Stimulated activated CD8-positive, alpha-beta memory T cell treated with anti-CD3 and anti-CD28 coated beads, Interleukin-12 subunit alpha, Interleukin-12 subunit beta, amount 100 ng/mL, for 4 hours (primary cell): ENCODE measurements at places on chromosomes 5 and 9.

DNA sequence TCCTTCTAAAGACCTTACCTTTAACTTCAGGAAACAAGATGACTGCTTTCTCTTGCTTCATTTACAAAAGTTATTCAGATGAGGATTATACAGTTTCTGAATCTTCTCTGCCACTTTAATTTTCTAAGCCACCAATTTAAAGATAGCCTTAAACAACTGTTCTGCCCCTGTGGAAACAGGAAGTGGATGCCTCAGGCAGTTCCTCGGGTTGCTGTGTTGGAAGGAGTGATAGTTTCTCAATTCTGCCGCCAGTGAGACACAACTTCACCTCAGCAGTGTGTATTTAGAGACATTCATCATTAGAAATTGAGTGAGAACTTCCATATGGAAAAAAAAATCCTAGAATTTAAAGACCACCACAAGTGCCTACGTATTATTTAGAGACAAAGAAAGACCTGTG lies 475.1 kb upstream of the WWC1 start:
- DNase-seq, result no peak

DNA sequence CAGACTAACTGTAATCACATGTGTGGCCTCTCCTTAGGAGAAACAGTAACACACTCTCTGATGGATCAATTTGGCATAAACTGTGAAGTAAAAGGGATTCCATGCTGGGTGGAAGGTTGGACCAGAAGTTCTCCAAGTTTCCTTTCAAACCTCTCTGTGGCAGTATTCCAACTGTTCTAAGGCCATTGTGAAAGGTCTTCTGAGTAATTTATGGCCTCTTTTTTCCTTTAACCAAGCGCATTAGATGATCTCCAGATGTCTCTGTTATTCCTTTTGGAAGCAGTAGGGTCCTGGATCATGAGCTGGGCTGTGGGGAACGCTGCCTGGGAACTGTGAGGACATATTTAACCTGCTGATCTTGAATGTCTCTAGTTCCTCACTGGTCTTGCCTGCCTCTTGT lies 80.6 kb upstream of the IL6ST start:
- DNase-seq, result no peak

GRCh38 chr5:44713446-44713845 lies 95.3 kb upstream of the MRPS30 start:
- no peak for DNase-seq

- no peak for DNase-seq
Observed at GRCh38 chr5:161376034-161376433, 170.5 kb downstream of the GABRB2 start.

DNA sequence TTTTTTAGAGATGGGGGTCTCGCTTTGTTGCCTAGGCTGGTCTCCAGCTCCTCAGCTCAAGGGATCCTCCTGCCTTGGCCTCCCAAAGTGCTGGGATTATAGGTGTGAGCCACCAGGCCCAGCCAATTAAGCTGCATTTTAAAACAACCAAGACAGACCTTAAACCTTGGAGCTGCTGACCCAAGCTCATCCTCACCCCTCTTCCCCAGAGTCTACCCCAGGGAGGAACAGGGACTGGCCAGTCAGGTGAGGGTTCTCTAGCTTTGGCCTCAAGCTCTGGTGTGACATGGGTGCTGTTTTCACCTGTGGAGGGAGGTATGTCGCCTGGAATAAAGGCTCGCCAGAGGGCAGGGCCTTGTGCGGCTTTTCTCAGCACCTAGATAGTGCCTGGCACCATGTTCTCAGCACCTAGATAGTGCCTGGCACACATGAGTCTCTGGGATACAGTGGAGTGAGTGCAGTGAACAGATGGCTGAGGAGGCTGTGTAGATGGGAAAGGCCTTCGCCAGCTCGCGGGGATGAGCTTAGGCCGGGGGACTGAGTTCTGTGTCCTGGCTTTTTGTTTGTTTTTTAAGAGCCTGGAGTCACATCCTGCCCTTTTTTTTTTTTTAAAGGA lies 7.4 kb downstream of the CDK9 start:
- no peak for DNase-seq

DNA sequence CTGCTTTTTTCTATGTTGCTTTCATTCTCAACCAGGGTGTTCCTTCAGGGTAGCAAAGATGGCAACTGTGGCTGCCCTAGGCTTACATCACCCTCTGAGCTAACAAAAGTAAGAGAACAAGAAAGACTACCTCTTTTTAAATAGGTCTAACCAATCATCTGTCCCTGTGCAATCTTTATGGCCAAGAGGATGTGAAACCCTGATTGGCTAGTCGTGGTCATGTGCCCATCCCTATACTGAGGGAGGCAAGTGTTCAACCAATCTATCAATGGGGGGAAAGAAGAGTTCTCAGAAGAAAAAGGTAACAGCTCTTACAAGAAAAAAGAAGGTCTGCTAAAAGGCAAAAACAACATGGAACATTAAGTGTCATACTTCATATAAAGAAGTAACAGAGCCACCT lies 11.7 kb upstream of the SNCAIP start:
- no peak for DNase-seq

- DNase-seq, result no peak
Observed at GRCh38 chr9:20732118-20732517, 48.1 kb downstream of the FOCAD start.

DNA sequence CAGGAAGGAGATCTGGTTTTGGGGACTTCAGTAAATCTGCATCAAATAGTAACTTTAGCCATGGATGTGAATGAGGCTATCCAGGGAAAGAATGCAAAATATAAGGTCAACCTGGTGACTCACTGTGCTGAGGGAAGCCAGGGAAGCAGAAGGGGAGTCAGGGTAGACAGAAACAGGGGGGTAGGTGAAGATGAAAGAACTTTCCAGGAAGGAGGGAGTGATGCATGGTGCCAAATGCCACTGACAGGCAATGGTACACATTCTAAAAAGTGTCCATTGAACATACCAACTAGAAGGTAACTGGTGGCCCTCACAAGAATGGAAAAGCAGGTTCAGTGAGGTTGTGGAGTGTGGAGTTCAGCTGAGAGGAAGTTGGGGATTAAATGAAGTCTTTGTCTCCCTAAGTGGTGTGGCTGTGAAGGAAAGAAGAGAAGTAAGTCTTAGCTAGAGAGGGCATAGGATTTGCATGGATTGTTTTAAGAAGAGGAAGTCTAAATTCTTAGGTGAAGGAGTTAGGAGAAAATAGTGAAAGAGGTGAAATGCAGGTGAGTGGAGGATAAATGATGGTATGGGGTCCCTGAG lies 35.5 kb downstream of the PALM2AKAP2 start:
- no peak for DNase-seq

- DNase-seq, result no peak
Observed at GRCh38 chr5:1800472-1801221, 560 bp upstream of the NDUFS6 start.

DNA sequence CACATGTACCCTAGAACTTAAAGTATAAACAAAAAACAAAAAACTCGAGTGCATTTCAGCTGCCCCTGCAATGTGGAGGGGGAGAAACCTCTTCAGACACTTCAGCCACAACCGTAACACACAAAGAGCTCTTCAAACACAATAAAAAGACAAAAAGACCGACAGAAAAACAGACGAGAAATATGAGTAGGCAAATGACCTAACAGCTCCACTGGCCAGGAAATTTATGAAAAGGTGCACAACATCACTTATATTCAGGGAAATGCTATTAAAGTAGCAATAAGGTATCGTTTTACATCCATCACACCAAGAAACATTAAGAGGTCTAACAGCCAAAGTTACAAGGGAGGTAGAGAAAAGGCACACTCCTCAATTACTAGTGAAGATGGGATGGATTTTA lies 6.2 kb downstream of the ZBED3 start:
- no peak for DNase-seq

DNA sequence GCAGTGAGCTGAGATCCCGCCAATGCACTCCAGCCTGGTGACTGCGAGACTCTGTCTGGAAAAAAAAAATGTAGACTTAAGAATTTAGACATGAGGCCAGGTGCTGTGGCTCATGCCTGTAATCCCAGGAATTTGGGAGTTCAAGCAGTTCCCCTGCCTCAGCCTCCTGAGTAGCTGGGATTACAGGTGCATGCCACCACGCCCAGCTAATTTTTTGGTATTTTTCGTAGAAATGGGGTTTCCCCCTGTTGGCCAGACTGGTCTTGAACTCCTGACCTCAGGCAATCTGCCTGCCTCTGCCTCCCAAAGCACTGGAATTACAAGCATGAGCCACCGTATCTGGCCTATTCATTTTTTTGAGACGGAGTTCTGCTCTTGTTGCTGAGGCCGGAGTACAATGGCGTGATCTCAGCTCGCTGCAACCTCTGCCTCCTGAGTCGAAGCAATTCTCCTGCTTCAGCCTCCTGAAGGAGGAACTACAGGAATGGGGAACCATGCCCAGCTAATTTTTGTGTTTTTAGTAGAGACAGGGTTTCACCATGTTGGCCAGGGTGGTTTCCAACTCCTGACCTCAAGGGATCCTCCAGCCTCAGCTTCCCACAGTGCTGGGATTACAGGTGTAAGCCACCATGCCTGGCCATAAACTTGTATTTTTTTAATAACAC lies 14.0 kb downstream of the DDX46 start:
- DNase-seq, result no peak

GRCh38 chr5:73325546-73325945 lies 123.0 kb downstream of the FOXD1 start:
- DNase-seq, result no peak

GRCh38 chr5:80541392-80541791 lies 28.7 kb downstream of the ANKRD34B start:
- DNase-seq, result no peak

DNA sequence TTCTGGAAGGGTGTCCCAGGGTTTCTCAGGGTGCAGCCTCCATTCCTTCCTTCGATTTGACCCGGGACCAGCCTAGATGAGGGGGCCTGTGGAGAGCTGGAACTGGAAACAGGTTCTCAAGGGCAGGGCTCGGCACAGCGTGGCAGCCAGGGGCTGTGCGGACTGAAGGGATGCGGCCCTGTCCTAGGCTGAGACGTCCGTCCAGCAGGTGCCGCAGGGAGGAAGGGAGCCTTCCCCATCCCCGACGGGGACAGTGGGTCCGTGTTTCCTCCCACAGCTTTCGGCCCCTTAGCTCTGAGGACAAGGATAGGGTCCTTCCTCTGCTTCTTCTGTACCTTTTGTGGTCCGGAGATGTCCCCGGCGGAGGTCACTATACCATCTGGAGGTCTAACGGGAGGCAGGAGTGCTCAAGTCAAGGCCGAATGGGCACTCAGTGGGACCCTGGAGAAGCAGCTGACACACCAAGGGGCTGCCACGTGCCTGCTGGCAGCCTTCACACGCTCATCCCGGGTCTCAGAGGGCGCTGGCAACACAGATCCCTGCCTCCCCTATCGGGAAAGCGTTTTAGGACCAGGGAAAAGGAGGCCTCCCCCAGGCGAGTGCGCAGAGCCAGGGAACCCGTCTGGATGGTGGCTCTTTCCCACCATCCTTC lies 49.9 kb downstream of the USP20 start:
- no peak for DNase-seq

- DNase-seq, result peak; percentile 3
Observed at GRCh38 chr9:100505564-100506159, 32.7 kb downstream of the TMEFF1 start.

- DNase-seq, result no peak
Observed at GRCh38 chr9:136079211-136079915, 15.7 kb downstream of the NACC2 start.

DNA sequence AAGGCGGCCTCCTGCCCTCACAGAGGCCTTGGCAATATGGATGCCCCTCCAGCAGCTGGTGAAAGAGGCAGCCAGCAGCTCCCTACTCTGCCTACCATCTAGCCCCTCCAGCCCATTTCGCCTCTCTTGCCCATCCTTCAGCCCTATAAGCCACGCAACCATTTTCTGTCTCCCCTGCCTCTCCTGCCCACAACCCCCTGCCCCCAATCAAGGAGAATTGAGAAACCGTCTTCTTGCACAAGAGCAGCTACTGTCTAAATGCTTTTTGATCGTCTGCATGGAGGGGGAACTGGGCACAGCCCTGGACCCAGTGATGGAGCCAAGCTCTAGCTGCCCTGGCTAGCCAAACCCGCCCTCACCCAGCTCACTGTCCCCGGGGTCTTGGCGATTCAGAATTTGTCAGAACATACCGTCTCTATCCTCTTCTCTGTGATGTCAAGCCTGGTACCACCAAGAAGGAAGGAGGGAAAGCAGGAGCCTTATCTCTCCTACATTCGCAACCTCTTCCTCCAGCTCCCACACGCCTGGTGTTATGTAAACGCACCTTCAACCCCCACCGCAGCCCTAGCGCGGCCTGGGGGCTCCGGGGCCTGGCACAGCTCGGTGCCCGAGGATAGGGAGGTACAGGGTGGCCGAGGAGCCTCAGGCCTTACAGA lies 1.2 kb downstream of the SPRY4 start:
- no peak for DNase-seq

GRCh38 chr5:40985501-40985900 lies 76.2 kb downstream of the C7 start:
- no peak for DNase-seq

DNA sequence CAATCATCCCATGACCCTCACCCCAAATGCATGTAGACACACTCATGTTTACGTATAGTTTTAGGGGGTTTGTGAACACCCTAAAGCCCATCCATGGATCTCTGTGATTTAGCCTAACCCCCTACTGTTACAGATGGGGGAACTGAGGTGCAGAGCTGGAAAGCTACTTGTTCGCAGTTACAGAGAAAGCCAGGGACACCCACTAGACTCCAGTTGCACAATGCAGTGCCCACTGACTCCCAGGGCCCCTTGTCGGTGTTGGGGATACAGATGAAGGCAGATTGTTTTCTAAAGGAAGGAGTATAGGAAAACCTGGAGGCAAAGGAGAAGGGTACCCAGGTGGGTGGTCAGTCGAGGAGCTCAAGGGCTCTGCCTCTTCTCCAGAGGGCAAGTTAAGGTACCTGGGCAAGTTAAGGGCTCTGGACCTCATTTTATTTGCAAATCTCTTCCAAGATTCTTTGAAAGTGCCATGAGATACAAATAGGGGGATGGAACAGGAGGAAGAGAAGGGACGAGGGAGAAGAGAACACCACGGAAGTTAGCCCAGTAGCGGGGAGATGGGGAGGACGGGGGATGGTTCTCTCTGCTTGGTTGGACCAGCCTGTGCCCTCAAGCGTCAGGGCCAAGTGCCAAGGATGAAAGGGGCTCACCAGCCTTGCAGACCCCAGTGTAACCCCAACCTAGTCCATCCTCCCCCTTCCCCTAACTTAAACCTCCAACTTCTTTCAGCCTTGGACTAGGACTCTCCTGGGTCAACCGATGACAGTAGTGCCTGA lies 958 bp downstream of the MYOZ3 start:
- DNase-seq, result no peak
